Hindlimb muscle (tissue), 1 donor: ENCODE measurements at places on chromosomes 7 and 10.

DNA sequence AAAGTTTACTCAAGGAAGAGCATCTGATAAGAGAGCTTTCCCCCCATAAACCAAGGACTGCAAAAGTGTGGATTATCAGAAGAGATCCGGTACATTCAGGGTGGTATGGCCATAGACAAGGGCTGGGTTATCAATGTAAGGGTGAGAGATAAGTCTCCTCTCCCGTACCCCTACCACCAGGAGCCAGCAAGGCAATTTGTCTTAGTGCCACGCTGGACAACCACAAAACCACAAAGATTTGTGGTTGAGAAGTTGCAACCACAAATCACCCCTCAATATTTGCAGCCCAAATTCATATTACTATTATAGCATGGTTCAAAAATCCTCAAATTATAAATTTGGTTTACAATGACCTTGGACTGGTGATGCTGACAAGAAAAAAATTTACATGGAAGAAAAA, 2.3 kb upstream of the ZSCAN25 start:
- no peak for DNase-seq

GRCh38 chr7:30633223-30633622, 38.5 kb downstream of the GARS1 start:
- DNase-seq, result no peak

- DNase-seq, result peak; percentile 63
These were observed 744 bp downstream of the PPRC1 start for GRCh38 chr10:102133373-102134195.

GRCh38 chr10:84205853-84206525, 11.7 kb downstream of the CDHR1 start:
- no peak for DNase-seq

GRCh38 chr10:30765022-30765615, 135.6 kb upstream of the LYZL2 start:
- no peak for DNase-seq

DNA sequence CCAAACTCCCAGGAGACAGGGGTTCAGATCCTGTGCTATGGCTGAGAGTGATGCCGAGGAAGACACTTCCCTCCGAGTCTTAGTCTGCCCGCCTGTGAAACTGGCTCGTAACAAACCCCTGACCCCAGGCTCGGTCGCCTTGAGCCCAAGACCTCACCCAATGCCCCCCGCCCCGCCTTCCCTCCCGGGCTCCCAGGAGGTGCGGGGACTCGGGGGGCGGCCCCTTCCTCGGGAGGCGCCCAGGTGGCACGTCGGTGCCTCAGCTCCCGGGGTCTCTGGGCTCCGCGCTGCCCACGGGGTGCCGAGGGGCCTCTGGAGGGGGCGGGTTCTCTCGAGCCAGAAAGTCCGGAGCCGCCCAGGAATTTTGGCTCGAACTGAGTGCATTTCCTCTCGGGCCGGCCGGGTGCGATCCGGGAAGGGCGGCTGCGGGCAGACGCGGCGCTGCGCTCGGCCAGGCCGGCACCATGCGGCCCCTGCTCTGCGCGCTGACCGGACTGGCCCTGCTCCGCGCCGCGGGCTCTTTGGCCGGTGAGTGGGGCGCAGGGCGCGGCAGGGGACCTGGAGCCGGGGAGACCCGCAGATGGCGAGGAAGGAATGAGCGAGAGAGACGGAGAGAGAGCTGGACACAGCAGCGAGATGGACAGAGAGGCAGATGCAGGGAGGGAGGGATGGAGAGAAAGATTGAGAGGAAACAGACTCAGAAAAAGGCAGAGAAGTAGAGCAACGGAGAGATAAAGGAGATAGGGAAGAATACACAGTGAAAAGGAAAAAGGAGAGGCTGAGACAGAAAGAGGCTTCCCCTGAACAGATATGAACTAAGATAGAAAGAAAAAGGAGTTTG, at the start of gene PLAC9:
Gene PLAC9, plus strand, starts transcription at position 432 of the 841 bp plus-strand sequence. Its CDS starts 33 bp downstream, at position 465.
- DNase-seq, result no peak
